T-helper 2 cell treated with Interferon-gamma antibody and Interleukin-4, amounts not matched to agents 5 μg/mL and 100 μg/mL, for 36 hours (primary cell): ENCODE measurements at places on chromosomes 5 and 9.

GRCh38 chr5:177363565-177363964 lies 5.8 kb downstream of the RGS14 start:
- no peak for DNase-seq

DNA sequence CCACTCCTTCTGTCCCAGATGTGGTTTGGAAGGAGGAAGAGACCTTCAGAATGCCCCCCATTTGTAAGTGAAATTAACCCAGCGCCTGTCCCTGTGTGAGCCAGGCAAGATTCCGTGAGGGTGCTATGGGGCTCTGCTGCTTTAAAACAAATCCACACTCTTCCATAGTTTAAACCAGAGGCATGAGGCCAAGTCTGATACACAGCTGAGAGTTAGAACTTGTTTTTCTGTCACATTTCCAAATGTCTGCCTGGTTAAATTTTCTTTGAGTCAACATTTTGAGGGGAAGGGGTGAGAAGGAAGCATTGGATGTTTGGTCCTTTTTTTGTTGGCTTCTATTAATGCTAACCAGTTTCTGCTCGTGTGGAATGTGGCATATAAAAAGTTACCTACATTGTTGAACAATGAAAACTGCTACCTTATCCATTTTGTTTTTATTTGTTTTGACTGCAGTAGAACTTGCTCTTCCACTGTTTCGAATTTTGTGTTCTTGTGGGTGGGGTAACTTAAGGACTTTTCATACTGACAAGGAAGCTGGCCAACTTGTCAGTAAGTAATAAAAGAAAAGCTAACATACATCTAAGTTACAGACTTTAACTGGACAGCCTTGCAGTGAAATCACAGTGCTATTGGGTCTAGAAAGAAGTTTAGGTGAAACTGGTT lies 12.9 kb downstream of the RGMB start:
- DNase-seq, result no peak

- no peak for DNase-seq
These were observed 30.1 kb upstream of the LRRC14B start for GRCh38 chr5:160921-161802.

GRCh38 chr9:89878687-89879086 lies 273.9 kb downstream of the GADD45G start:
- DNase-seq, result no peak

- DNase-seq, result no peak
These were observed 62.1 kb downstream of the C9orf50 start for GRCh38 chr9:129558551-129559505.

GRCh38 chr9:34579808-34580163 lies 9.7 kb downstream of the CNTFR start:
- DNase-seq, result no peak

DNA sequence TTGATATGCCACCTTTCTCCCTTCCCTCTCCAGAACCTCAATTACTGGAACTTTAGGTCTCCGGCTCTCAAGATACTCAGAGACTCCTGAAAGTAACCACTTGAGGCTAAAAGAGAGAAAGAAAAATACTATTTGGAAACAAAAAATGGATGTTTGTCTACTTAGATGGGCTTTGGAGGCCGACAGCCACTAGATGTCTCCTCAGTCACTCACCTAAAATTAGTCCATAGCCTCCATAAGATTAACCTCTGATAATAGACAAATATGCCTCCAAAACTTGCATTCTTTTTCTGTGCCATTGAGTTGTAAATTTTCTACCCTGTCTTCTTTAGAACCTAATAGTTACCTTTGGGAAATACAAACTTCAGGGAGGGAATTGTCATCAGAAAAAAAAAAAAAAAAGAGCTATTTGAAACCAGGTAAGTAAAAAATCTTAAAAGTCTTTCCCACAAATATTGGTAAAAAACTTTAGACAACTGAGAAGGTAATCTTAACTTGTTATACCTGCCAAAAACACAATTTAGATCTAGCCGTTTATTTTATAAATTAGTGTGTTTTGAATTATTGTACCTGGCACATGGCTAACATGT lies 11.2 kb upstream of the PCDH1 start:
- no peak for DNase-seq

GRCh38 chr9:19770973-19771372 lies 17.9 kb downstream of the SLC24A2 start:
- DNase-seq, result no peak

DNA sequence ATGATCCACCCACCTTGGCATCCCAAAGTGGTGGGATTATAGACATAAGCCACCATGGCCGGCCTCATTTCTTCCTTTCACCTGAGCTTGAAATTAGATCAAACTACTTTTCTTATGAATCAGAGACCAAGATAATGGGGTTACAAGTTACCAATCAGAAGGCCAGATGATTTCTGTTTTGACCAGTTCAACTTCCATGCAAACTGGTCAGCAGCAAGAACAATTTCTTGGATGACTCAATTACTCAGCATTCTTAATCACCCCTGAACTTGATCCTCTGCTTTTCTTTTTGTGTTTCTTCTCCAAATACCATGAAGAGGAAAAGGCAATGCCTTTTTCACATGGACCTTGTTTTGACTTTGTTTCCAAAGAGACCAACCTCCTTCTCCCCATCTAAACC lies 10.0 kb upstream of the PLIN2 start:
- DNase-seq, result no peak

- no peak for DNase-seq
These were observed 27.5 kb upstream of the NCS1 start for GRCh38 chr9:130144703-130145102.

GRCh38 chr5:71907608-71908145 lies 188.6 kb downstream of the CARTPT start:
- DNase-seq, result no peak

DNA sequence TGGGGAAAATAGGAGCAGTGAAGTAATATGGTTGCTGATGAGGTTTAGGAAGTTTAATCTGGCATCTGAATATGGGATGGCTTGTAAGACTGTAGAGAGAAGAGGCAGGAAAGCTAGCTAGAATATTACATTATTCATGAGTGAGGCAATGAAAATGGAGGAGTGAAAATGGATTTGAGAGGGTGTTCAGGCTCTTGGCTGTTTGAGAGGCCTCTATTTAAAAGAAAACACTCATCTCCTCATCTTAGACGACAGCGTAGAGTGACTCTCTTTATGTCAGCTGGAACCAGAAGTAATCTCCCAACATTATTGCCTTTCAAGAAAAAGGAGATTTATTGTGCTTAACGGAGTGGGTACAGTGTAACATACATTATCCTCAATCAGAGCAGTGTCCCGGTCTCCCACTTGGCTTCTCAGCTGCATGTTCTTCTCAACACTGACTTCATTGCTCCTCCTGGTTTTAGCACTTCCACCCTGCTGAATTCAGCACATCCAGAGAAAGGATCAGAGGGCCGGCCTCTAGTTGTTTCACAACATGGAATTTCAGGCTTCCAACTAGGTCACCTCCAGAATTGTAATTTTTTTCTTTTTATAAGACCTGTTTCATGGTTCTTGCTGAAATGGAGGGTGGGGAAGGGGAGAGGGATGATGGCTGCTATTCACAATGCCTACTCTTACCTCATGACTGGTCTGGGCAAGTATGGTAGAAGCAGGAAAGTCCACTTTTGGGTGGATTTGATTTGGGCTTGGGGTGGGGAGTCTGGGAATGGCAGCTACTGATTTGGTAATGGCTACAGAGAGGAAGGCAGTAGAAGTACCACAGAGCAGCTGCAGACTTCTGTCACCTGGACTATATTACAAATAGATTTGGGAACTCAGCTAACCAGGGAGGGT lies 52.9 kb upstream of the KIAA1958 start:
- no peak for DNase-seq

- DNase-seq, result no peak
These were observed 142.0 kb downstream of the FANCC start for GRCh38 chr9:95175523-95175922.
